ENCODE measurements at places on chromosomes 6 and 20.

DNA sequence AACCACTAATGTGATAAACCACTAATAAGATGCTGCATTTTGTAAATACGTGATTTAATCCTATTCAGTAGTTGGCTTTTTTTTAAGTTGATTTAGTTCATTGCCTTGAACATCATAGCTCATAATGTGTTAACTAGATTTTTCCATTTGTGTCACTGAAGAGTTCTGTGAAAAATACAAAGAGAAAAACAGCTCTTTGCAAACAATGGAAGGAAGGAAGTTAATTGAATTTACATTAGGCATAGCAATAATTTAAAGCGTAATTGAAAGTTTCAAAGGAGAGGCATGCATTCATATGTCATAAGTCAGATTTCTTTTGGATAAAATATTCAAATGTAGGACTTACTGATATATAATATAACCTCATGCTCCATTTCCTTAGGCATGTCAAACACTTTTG lies 102.3 kb downstream of the TBC1D7 start:
- DNase-seq = no peak

- DNase-seq = no peak
Observed at GRCh38 chr6:140845701-140846100, 1287.0 kb upstream of the GJE1 start.

DNA sequence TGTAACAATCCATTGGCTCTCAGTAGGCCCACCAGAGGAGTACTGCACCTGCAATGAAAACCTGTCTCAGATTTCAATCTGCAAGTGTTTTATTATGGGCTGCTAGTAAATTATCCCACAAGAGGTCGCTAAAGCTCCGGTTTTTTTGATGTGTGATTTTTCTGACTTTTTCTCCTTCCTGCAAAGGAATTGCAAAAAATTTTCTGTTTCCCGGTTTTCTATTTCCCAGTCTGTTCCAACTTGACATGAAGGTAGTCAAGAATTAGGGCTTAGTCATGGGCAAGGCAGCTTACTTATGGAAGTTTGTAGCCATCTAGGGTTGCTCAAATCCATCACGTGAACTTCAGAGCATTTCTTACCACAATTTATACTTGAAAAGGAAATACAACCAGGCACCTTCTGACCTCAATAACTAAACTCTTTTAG lies 38.5 kb upstream of the AHI1 start:
- no peak for DNase-seq

GRCh38 chr6:155466539-155466938 lies 10.9 kb upstream of the NOX3 start:
- no peak for DNase-seq

GRCh38 chr6:121590438-121590837 lies 155.0 kb downstream of the GJA1 start:
- DNase-seq = no peak

- no peak for DNase-seq
Observed at GRCh38 chr20:38791940-38792339, 13.6 kb upstream of the PPP1R16B start.

- peak; percentile 44 for DNase-seq
Observed at GRCh38 chr20:1469925-1470571, 3.4 kb upstream of the NSFL1C start.

DNA sequence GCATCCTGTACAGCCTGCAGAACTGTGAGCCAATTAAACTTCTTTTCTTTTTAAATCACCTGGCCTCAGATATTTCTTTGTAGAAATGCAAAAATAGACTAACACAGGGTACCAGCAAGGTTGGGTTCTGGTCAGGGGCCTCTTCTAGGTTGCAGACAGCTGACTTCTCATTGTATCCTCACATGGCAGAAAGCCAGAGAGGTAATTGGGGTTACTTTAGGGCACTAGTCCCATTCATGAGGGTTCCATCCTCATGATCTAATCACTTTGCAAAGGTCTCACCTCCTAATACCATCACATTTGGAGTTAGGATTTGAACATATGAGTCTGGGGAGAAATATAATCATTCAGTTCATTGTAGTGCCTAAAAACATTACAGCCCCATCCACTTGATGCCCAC lies 101.5 kb downstream of the LCA5 start:
- DNase-seq = no peak

- DNase-seq = no peak
Observed at GRCh38 chr20:23596579-23597250, 9.0 kb downstream of the CST9 start.

- no peak for DNase-seq
Observed at GRCh38 chr6:137650720-137651119, 156.5 kb upstream of the OLIG3 start.

DNA sequence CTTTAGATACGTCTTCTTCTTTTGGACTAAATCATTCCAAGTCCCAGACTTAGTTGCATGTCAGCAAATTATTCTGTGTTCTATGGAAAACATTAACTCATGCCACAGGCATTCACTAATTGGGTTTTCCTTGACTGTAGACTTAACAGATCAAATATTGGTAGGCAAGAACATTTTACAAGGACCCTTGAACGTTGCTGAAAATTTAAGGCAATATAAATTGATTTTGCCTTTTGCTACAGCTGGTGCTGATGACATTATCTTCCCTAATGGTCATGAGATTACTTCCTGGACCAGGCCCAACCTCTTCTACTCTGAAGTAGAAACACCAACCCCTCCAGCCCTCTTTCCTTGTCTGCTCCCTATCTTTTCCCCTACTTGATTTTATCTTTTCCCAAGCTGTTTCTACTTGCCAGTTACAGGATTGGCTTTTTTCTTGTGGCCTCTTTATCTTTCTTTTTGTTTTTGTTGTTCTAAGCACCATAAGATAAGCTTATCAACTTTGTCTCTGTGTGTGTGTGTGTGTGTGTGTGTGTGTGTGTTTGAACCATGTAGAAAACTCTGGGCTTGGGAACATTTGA lies 514.0 kb upstream of the SOX4 start:
- no peak for DNase-seq

GRCh38 chr20:2873747-2874041 lies 413 bp downstream of the PTPRA start:
- no peak for DNase-seq

DNA sequence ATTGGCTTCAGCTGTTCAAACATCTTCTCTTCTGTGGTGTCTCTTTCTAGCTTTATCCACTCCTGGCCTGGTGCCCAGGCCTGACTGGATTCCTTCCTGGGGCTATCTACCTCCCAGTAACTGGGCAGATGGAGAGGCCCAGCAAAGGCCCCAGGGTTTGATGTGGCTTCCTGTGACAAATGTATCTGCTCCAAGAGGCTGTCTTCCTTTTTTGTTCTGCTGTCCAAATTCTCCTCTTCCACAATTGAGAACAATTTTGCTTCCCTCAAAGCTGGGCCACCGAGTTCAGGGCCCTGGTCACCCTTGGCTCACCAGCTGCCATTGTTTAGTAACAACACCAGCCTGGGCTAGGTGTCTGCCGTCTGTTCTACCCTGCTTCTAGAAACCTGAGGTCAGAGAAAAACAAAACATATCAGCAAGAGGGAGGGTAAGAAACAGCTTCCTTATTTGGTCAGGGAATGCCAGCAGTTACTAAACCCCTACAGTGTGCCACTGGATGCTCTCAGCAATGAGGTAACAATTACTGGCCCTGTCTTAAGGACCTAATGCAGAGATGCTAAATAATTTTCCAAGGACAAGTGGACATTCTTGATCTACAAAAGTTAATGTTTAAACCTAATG lies 3.9 kb downstream of the ZFP57 start:
- DNase-seq = no peak

GRCh38 chr6:80959034-80959433 lies 793.4 kb downstream of the TENT5A start:
- no peak for DNase-seq

GRCh38 chr6:13375360-13375878 lies 47.1 kb upstream of the TBC1D7 start:
- no peak for DNase-seq

DNA sequence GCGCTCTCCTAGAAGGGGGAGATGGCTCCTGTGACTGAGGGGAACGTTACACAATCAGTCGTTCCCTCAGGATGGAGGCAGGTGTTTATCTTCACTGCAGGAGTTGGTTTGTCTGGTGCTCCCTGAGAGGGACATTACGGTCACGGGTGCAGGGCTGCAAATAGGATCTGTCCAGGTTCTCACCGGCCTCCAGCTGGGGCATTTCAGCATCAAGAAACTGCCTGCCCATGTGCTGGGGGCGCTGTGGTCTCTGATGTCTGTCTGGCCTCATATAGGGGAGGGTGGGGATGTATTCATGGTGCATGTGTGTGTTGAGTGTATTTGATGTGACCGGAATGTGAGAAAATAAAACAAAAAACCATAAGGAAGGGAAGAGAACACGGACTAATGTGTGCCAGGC lies 77.1 kb downstream of the TBC1D7 start:
- DNase-seq = no peak

DNA sequence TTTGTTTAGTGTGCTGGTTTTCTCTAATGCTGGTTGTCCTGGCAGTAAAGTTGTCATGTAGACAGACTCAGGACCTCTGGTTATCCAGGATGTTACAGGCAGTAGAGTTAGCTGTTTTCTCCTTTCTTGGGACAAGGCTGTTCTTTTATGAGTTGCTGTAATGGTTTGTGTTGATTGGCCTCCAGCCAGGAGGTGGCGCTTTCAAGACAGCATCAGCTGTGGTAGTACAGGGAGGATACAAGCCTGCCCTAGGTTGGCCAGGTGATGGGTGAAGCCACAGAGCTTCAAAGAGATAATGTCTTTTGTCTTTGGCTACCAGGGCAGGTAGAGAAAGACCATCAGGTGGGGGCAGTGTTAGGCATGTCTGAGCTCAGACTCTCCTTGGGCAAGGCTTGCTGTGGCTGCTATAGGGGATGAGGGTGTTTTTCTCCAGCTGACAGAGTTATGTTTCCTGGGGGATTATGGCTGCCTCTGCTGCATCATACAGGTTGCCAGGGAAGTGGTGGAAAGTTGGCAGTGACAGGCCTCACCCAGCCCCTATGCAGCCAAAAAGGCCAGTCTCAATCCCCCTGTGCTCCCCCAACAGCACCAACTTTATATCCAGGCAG lies 127.2 kb upstream of the TAB2 start:
- DNase-seq = peak; percentile 60

GRCh38 chr6:170057961-170058877 lies 232.7 kb downstream of the DLL1 start:
- DNase-seq = no peak

GRCh38 chr6:121236984-121237383 lies 97.3 kb downstream of the TBC1D32 start:
- DNase-seq = no peak

DNA sequence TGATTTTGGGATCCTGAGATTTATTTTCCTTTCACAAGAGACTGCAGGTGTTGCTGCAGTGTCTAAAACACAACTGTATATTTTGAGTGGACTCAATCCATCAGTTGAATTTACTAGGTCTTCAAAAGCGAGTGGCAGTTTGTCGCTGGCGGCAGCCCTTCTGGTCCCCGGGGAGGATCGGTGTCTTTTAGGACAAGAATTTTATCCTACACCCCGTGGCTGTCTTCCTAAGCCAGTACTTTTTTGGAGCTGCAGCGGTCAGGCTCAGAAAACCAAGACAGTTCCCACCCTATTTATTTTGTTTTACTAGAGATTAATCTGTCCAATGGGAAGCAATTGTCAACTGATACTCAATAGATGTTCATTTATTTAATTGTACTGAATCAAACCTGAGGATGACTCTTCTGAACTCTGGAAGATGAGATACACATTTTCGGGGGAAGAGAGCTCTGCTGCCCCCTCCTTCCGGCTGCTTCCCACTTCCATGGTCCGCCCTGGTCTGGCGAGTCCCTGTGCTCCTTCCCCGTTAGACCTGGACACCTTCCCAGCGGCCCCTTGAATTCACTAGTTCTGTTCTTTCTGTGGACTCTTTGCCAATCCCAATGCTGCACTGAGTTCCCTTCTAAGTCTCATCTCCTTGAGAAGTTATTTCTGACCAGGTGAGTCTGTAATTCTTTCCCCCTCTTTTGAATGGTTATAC lies 90.6 kb downstream of the ERMARD start:
- no peak for DNase-seq

DNA sequence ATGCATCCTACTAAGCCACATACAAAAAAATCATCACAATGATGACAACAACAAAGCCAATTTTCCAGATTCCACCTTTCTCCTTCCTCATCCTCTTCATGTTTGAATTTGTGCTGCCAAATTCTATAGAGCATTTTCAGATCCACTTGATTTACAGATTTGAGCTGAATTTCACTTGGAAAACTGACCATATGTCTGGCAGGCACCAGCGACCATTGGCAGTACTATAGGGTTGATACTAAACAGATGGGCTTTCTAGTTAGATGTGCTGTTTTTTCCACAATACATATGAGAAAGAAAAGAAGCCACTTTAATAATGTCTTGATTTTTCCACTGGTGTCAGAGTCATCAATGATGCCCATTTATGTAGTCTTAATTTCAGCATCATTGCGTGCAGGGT lies 127.0 kb downstream of the PHACTR3 start:
- DNase-seq = no peak

DNA sequence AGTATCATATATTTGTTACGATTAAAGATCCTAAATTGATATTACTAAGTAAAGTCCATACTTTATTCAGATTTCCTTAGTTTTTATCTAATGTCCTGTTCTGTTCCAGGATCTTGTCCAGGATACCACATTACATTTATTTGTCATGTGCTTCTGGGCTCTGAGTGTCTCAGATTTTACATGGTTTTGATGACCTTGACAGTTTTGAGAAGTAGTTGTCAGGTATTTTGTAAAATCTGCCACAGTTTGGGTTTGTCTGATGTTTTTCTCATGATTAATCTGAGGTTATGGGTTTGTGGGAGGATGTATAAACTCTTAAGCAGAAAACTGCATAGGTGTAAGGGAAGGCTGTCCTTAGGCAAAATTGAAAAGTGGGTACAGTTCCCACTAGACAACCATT lies 109.9 kb upstream of the BMP5 start:
- no peak for DNase-seq

GRCh38 chr6:150006961-150007464 lies 18.3 kb downstream of the RAET1L start:
- no peak for DNase-seq

DNA sequence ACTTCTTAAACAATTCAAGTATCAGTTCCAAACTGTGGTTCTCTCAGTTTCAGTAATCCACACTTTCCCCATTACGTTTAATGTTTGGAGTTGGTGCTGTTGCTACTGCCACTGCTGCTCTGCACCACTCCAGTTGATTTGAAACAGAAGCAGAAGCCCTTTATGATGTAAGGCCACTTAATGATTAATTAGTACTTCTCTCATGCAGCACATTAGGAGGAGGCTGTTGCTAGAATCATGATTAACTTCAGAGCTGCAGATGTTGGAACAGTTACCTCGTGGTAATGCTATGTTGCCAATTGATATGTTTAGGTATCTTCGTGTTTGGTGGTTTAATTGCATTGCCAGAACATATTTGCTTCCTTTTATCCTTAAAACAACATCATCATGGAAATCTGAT lies 986.2 kb upstream of the CITED2 start:
- DNase-seq = no peak

GRCh38 chr20:57553376-57554018 lies 7.4 kb upstream of the PCK1 start:
- no peak for DNase-seq

- DNase-seq = peak; percentile 35
Observed at GRCh38 chr20:50425076-50425475, 85.1 kb upstream of the PTPN1 start.
